ENCODE measurements at places on chromosomes 16 and 17. TPM values are rescaled to one million over a fixed set of nuclear protein-coding genes. Genes with fewer than 3 reads are reported as not detected.

TBC1D3C gene
- not detected for total RNA-seq

DNA sequence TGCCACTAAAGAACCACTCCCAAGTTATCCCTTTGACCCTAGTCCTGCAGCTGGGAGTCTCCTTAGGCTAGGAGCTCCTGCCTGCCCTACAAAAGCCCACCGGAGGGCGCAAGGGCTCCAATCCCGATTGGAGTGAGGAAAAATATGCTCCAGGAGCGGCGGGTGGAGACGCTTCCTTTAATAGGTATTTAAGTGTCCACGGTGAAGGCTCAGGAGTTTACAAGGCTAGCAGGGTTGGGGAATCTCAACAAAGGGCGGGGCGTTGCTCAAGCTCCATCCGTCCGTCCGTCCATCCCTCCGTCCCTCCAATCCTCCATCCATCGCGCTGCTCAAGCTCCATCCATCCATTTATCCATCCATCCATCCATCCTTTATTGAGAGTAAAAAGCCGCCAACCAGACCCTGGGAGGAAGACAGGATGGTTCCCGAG, 556 bp upstream of the SPNS1 start:
- peak; percentile 44 for DNase-seq

GRCh38 chr17:28385037-28385400, 13.5 kb downstream of the SARM1 start:
- DNase-seq = peak; percentile 58

IRX3 gene
- not detected for total RNA-seq

DNA sequence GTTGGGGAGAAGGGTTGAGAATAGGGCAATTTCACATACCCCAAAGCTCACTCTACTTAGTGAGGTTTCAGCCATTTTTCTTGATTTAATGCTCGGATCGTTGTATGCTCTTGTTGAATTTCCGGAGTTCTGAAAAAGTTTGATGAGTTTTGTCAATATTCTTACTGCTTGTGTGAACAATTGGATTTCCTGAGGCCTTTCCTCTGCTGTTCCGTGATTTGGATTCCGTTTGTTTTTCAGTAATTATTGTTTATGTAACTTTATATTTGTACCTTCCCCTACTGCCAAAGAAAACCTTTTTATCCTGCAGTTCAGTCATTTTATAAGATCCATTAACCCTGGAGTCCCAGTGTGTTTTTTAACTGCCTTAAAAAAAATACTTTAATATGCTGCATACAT, 62.9 kb downstream of the PHKB start:
- no peak for DNase-seq

MT1A gene
- total RNA-seq = 4.3 TPM

DNA sequence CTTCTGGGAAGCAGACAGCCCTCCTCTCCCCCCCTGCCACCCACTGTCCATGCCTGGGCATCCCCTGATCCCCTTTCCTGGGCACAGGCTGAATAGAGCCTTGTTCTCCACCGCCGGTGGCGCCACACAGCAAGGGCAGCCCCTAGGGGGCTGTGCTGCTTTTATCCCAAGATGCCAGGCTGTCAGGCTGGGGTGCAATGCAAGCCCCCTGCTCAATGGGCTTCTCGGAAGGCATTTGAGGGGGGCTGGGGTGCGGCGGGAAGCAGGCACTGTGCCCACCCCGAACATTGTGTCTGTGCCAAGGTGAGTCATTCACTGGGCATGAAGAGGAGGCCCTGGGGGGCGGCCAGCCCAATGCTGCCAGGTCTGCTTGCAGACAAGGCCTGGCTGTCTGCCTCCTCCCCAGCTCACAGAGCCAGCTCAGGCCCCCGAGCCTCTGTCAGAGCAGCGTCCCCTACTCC, 1.5 kb upstream of the GFAP start:
- DNase-seq = no peak

GRCh38 chr17:28029044-28029443, 13.4 kb upstream of the NLK start:
- no peak for DNase-seq

DNA sequence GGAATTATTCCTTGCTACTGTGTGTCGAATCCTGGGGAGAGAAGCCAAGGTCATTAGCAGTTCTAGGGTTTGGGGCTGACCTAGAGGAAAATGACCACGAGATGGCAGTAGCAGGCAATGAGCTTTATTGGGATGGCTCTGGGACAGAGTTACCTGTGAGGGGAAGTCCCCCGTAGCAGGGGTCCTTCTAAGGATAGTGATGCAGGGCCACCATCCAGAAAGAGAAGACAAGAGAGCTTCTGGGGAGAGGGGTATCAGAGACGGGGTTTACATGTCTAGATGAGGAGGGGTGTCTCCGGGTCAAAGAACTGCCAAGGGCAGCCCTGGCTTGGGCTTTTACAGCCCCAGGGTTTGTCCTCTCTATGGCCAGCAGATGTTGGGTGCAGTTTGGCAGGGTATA, 6.4 kb upstream of the GGT6 start:
- peak; percentile 88 for DNase-seq

PDILT gene
- 5.3 TPM for total RNA-seq

DNA sequence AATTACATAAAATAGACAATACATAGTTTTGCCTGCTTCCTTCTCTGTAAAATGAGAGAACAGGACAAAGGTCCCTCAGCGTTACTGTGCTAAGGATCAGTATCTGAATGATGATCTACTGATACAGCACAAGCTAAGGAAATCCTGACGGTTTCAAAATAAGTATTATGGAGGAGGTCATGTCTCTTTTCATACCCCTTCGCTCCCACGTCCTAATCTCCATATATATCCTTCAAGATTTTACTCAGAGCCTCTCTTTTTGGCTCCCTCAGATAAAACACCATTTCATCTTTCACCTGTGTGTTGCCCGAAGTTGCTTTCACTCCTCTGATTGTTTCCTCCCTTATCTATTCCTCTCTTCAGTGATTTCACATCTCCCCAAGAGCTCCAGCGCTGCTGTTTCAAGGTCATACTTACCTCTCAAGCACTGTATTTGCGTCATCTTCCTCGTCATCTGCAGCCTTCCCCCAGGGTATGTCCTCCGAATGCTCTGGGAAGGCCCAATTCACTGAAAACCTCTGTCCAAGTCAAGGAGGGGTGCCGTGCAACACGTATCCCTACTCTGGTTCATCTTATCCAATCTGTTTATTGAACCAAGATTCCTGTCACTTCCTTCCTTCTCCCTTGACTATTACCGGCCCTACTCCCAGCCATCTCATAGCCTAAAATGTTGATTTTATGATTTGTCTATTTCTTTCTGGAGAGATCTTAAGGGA, 1.2 kb upstream of the BLTP2 start:
- DNase-seq = peak; percentile 40

NLRC3 gene
- 16.3 TPM for total RNA-seq
